ENCODE measurements at places on chromosomes 3 and 15. TPM values are rescaled to one million over a fixed set of nuclear protein-coding genes. Genes with fewer than 3 reads are reported as not detected.

LOXL1 gene
- 417 TPM for total RNA-seq

A4GNT gene
- total RNA-seq, result not detected

SOX14 gene
- total RNA-seq, result not detected

MYZAP gene
- total RNA-seq, result 1.5 TPM

STXBP5L gene
- not detected for total RNA-seq

MNS1 gene
- 2.5 TPM for total RNA-seq

DNA sequence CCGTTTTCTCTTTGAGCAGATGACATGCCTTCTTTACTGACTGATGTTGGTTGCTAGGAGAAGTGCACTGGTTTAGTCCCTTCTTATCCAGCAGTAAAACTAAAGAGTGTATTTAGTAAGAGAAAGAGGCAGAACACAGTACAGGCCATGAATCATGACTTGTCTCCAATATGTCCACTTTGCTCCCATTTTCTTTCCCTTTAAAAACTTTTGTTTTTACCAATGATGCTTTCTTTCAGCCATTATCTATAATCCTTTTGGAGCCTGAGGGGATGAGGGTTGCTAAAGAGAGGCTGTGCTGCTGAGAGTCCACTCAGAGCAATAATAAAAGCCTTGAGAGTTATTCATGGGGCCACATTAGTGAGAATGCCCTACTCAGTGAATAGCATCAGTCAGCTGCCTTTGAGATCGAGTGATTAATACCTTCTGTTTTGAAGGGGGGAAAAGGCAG lies 12.2 kb downstream of the ROBO2 start:
- no peaks in the 10 kb centered on the region for H3K36me3 ChIP-seq
- H3K27me3 ChIP-seq, result no peaks in the 10 kb centered on the region
- peak overlapping the region; percentile 7 for H3K4me3 ChIP-seq

- peaks cover 30% of the 10 kb centered on the region for H3K27me3 ChIP-seq
- no peaks in the 10 kb centered on the region for H3K36me3 ChIP-seq
- H3K27ac ChIP-seq, result no peak overlapping the region
- DNase-seq, result no peak
- no peak overlapping the region for H3K4me3 ChIP-seq
Measured at GRCh38 chr3:179885950-179886349, 150.8 kb downstream of the PEX5L start.

- no peak overlapping the region for H3K4me3 ChIP-seq
- H3K27me3 ChIP-seq, result no peaks in the 10 kb centered on the region
- H3K27ac ChIP-seq, result peak overlapping the region; percentile 69
- peaks cover 46% of the 10 kb centered on the region for H3K36me3 ChIP-seq
- DNase-seq, result no peak
Measured at GRCh38 chr3:11558918-11559815, 84.5 kb downstream of the VGLL4 start.

- no peak for DNase-seq
- H3K27me3 ChIP-seq, result peaks cover 72% of the 10 kb centered on the region
- H3K4me3 ChIP-seq, result peak overlapping the region; percentile 51
- peaks cover 25% of the 10 kb centered on the region for H3K4me1 ChIP-seq
- peaks cover 9% of the 10 kb centered on the region for H3K36me3 ChIP-seq
Measured at GRCh38 chr15:76345880-76346668, 9.5 kb downstream of the ISL2 start.

DNA sequence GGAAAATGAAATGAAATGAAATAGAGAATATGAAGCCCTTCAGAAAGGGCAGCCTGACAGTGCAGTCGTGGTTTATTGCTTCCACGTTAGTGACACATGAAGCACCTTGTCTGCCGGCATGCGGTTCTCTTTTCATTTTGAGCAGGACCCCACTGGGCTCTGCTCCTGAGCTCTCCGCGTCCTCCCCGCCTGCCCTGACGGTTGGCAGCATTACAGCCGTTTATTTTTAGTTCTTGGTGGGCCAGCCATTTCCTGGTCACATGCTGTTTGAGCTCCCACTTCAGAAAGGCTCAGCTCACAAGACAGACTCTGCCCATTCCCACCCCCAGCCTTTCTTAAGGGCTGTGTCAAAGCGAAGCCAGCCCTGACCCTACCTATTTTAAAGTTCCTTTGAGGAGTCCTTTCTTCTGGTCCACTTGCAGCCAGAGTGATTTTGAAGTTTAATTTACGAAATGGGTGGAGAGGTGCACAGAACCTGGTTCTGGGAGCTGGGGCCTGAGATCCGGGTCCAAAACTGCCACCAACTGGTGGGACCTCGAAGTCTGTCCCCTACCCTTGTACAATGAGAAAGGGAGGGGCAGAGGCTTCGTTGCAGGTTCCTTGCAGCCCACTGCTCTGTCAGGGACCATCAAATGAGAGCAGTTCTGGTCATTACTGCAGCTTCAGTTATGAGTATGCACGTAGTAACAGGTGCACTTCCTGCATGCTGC lies 60.1 kb downstream of the MGLL start:
- H3K27ac ChIP-seq, result peak overlapping the region; percentile 81
- H3K4me3 ChIP-seq, result no peak overlapping the region
- no peak for DNase-seq
- H3K36me3 ChIP-seq, result peaks cover 14% of the 10 kb centered on the region

DNA sequence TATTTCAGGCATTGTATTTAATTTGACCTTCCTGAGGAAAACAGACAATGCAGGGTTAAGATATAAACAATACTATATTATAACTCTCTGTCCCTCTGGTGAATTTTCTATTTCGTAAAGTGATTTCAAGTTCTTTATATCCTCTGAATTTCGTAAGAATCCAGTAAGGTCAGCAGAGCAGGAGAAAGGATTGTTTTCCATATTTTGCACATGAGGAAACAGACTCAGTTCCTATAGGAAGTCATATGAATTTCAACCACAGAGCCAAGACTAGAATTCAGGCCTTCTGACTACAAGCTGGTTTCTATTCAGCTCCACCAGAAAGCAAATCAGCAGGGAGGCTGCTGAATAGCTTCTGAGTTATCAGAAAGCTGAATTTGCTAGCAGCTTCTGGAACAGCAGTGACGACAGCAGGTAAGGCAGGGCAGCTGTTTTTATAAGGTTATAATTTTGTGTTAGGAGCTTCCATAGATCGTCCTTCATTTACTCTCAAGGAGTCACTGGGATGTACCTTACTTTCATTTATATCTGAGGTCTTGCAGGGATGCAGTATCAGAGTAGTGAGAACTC lies 11.1 kb upstream of the PLAAT1 start:
- peaks cover 21% of the 10 kb centered on the region for H3K27me3 ChIP-seq
- no peak for DNase-seq
- no peaks in the 10 kb centered on the region for H3K36me3 ChIP-seq
- no peak overlapping the region for H3K27ac ChIP-seq

GRCh38 chr15:26873846-26874245 lies 7.0 kb downstream of the GABRA5 start:
- H3K4me1 ChIP-seq, result no peaks in the 10 kb centered on the region
- H3K27me3 ChIP-seq, result peaks cover 43% of the 10 kb centered on the region
- no peak overlapping the region for H3K27ac ChIP-seq
- no peaks in the 10 kb centered on the region for H3K36me3 ChIP-seq
- no peak for DNase-seq

- H3K27me3 ChIP-seq, result no peaks in the 10 kb centered on the region
- no peaks in the 10 kb centered on the region for H3K36me3 ChIP-seq
- H3K27ac ChIP-seq, result no peak overlapping the region
- peaks cover 2% of the 10 kb centered on the region for H3K4me1 ChIP-seq
Measured at GRCh38 chr3:113055201-113055600, 64.4 kb downstream of the GTPBP8 start.

DNA sequence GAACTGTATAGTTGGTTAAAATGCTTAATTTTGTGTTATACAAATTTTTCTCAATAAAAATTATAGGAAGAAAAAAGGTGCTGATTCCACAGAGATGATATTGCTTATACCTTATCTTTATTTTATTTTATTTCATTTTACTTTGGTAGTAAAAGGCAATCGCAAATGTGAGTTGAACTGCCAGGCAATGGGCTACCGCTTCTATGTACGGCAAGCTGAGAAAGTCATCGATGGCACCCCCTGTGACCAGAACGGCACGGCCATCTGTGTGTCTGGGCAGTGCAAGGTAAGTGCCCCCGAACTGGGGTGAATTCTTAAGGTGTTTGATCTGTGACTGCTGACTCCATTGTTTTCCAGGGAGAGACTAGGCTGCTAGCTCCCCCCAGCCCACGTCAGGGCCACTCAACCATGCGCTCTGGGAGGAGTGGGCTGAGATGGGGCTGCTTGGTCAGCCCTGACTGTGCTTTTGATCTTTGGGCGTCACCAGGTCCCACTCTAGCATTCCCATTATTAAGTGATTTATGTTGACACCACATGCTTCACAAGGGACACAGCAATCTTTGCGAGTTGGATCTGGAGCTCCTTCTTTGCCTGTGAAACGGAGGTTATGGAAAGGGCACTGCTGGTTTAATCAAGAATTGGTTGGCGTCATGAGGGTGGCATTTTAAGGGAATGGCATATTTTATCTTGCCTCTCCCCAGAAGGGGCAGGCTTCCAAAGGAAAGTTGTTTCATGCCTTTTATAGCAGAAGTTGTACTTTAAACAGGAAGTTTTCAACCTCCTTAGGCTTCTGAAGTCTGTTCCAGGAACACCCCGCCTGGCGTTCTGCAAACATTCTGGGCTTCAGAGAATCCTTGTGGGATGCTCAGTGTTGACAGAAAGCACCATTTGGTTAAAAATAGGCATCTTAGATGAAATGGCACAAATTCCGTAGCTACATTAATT lies 296.5 kb downstream of the THSD4 start:
- no peaks in the 10 kb centered on the region for H3K36me3 ChIP-seq
- H3K4me1 ChIP-seq, result no peaks in the 10 kb centered on the region
- no peaks in the 10 kb centered on the region for H3K27me3 ChIP-seq
- H3K27ac ChIP-seq, result no peak overlapping the region

GRCh38 chr3:49124991-49125670 lies 4.5 kb upstream of the USP19 start:
- H3K27ac ChIP-seq, result no peak overlapping the region
- H3K36me3 ChIP-seq, result peaks cover 25% of the 10 kb centered on the region
- no peaks in the 10 kb centered on the region for H3K4me1 ChIP-seq
- no peak for DNase-seq
- H3K4me3 ChIP-seq, result no peak overlapping the region

DNA sequence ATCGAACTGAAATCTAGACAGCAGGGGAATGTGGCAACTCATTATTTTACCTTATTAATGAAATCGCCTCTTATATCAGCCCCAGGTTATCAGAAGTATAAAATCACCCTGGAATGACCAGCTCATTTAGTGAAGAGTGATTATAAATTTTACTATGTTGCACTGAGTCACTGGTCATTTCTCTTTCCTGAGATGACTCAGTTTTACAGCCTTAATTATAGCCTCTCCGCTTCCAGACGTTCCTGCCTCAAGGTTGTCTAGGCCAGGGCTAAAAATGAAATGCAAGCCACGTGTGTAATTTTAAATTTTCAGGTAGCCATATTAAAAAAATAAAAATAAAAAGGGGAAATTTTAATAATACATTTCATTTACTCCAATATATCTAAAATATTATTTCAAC lies 33.3 kb downstream of the DET1 start:
- peaks cover 37% of the 10 kb centered on the region for H3K36me3 ChIP-seq
- H3K27ac ChIP-seq, result no peak overlapping the region

GRCh38 chr15:70587896-70588567 lies 175.3 kb downstream of the UACA start:
- no peak for DNase-seq
- H3K27me3 ChIP-seq, result peaks cover 54% of the 10 kb centered on the region
- peaks cover 8% of the 10 kb centered on the region for H3K36me3 ChIP-seq
- peaks cover 6% of the 10 kb centered on the region for H3K4me1 ChIP-seq
- no peak overlapping the region for H3K4me3 ChIP-seq

- H3K4me1 ChIP-seq, result peaks cover 18% of the 10 kb centered on the region
- no peaks in the 10 kb centered on the region for H3K27me3 ChIP-seq
- H3K36me3 ChIP-seq, result no peaks in the 10 kb centered on the region
- no peak overlapping the region for H3K27ac ChIP-seq
- no peak for DNase-seq
Measured at GRCh38 chr3:197343656-197344408, 45.4 kb upstream of the DLG1 start.

DNA sequence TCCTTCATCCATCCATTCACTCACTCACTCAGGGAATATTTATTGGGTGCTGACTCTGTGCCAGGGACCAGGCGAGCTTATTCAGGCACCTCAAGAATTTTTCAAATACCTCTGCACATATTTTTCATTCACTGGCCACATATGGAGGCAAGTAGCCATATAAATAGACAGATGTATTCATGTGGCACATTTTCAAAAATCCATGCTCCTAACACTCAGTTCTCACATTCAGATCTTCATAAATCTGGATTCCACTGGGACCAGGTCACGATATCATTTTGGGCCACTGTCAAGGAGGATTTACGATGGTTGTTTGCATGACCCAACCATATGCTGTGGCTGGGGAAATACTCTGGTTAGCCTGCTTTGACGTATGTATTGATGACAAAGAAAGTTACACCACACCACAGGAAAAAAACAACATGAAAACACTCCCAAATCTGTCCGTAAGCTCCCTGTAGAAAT lies 241.8 kb upstream of the LRTM1 start:
- no peaks in the 10 kb centered on the region for H3K36me3 ChIP-seq
- peak overlapping the region; percentile 64 for H3K27ac ChIP-seq
- H3K27me3 ChIP-seq, result no peaks in the 10 kb centered on the region
- peaks cover 20% of the 10 kb centered on the region for H3K4me1 ChIP-seq
- DNase-seq, result no peak
- H3K4me3 ChIP-seq, result no peak overlapping the region

DNA sequence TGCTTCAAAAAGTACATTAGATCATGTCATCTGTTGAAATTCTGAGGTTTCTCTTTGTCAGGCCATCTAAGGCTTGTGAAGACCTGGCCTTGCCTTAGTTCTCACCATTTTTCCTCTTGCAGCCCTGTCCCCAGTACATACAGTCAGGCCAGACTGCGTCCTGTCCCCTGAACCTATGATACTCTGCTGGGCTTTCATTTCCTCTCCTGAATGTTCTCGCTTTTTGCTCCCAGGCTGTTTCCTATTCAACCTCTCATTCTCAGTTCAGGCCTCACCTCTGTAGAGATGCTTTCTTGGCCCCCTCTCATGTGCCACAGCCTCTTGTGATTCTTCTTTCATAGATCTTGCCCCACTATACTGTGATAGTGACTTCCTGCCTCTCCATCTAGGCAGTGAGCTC lies 648.8 kb upstream of the KCNMB2 start:
- no peak for DNase-seq
- H3K36me3 ChIP-seq, result peaks cover 2% of the 10 kb centered on the region
- no peak overlapping the region for H3K27ac ChIP-seq

DNA sequence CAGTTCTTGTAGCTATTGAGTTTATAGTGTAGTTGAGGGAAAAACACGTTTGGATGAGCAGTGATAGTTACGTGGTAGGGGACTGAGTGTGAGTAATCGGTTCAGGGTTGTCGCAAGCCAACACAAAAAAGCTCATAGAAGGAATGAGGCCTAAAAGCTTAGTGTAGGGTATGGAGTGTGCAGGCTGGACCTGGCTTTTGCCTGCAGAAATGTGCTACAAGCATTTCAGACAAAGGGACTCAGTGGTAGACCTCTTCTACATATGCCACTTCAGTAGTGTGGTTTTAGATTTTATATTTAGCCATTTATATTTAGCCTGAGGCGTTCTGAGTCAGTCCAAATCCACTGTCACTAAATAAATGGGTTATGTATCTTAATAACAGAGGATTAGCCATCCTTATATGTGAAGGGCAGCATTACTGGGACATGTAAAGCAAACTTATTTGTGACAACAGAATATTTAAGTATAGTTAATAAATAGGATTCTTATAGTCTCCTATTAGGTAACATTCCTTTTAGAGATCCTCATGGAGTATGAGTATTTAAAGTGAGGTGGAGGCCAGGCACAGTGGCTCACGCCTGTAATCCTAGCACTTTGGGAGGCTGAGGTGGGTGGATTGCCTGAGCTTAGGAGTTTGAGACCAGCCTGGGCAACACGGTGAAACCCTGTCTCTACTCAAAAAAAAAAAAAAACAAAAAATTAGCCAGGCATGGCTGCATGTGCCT lies 21.8 kb downstream of the ATP2C1 start:
- peaks cover 5% of the 10 kb centered on the region for H3K36me3 ChIP-seq
- no peak for DNase-seq
- H3K27me3 ChIP-seq, result no peaks in the 10 kb centered on the region
- H3K27ac ChIP-seq, result no peak overlapping the region
- H3K4me3 ChIP-seq, result no peak overlapping the region

All from osteocyte (in vitro differentiated cells).